Fibroblast of skin of scalp (primary cell): ENCODE measurements at places on chromosomes 12 and 14.
A peak's percentile ranks its signal among the peaks of the same experiment; 100 is the strongest.

GRCh38 chr14:33207467-33208017 lies 268.9 kb downstream of the NPAS3 start:
- DNase-seq: no peak

DNA sequence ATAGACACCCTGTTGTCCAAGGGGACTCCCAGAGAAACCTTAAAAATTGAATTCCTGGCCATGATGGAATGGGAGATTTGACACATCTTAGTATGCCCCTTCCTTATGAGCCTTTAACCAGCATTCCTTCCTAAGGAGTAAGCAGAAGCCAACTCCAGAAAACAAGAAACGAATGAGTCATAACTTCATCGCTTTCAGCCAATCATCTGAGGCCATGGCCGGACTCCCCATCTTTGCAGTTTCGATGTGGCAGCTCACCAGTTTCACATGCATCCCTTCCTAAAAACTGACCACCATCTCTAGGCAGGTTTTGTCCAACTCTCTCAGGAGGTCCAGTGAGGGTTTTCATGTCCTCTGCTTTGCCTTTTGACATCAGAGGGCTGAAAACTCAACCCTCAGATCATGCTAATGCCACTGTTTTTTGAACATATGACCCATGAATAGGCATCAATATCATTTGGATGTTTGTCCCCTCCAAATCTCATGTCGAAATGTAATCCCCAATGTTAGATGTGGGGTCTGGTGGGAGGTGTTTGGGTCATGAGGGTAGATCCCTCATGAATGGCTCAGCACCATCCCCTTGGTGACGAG lies 19.9 kb downstream of the DAAM1 start:
- peak; percentile 73 for DNase-seq

DNA sequence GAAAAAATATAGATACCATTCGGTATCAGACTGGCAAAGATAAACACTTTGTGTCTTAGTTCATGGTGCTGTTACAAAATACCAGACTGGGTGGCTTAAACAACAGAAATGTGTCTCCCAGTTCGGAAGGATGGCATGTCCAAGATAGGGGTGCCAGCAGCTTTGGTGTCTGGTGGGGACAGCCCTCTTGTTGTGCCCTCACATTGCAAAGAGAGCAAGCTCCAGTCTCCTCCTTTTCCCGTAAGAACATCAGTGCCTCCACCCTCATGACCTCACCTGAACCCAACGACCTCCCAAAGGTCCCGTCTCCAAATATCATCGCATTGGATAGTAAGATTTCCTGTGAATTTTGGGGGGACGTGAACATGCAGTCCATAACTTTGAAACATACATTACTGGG lies 12.4 kb downstream of the ZBTB42 start:
- no peak for DNase-seq

GRCh38 chr12:32198555-32198954 lies 91.9 kb downstream of the BICD1 start:
- no peak for DNase-seq

- DNase-seq: no peak
Observed at GRCh38 chr12:154058-154457, 59.9 kb downstream of the SLC6A12 start.

- DNase-seq: no peak
Observed at GRCh38 chr12:205026-205425, 8.9 kb downstream of the SLC6A12 start.

DNA sequence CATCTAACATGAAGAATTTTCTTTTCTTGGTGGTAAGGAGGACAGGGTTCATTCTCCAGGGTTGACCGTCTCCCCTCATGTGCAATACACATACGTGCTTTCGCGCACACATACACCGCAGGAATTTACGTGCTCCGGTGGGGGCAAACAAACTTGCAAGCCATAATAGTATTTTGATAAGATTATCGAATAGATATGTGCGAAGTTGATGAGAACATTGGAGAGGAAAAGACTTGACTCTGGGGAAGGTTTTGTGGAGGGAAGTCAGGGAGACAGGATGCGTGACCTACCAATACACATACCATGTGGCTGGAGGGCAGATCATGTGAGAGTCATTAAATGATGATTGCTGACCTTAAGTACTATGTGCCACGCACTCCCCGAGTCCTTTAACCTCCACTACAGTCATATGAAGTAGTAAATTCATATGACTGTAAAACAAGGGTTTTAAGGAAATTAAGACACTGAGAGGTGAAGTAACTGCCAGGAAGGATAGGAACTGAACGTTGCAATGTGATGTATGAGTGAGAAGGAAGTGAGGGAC lies 921 bp downstream of the RAD51B start:
- peak; percentile 17 for DNase-seq

- DNase-seq: peak; percentile 47
Observed at GRCh38 chr12:77202457-77203060, 137.2 kb upstream of the E2F7 start.

GRCh38 chr12:9868311-9868801 lies 798 bp downstream of the CLEC2B start:
- no peak for DNase-seq
